ENCODE measurements at places on chromosomes 3 and 15.

DNA sequence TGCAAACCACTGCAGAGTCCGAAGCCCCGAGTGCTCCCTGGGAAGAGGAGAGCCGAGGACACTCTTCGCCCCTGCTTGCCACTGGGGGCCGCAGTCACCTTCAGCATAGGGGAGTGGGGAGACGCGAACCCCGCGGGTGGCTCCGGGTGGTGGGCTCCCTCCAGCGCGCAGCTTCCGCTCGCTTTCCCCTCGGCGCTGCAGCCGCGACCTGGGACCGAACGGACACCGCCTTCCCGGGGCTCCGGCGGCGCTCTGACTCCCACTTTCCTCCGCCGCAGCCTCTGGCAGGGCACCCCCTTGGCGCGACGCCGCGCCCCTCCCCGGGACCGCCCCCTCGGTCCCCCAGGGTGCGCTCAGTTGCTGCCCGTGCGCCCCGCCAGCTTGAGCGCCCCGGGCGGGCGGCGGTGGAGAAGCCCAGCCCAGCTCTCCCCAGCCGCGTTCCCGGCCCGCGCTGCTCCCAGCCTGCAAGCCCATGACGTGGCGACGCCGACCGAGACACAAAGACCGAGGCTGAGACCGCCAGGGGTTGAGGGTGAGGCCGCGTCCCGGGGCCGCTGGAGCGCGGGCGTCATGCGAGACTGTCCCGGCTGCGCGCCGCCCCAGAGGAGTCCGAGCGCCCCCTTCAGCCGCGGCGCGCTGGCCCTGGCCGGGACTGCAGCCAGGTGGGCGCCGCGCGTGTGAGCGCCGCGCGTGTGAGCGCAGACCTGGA is at the start of gene MINAR1:
Gene MINAR1 (plus strand): TSS at position 701 of the 709 bp plus-strand sequence. CDS start 23,812 bp downstream, outside the sequence.
- DNase-seq, result peak; percentile 14

GRCh38 chr15:79849789-79850188 is 47.0 kb downstream of the MTHFS start:
- no peak for DNase-seq

GRCh38 chr3:142844339-142844977 is 44.4 kb downstream of the PCOLCE2 start:
- no peak for DNase-seq

GRCh38 chr15:64905119-64905831 is 6.4 kb upstream of the ANKDD1A start:
- peak; percentile 65 for DNase-seq

GRCh38 chr3:132964266-132964665 is 73.9 kb upstream of the TMEM108 start:
- DNase-seq, result no peak

GRCh38 chr3:49341996-49342395 is 2.1 kb upstream of the USP4 start:
- DNase-seq, result no peak

GRCh38 chr3:45258317-45258716 is 32.2 kb upstream of the TMEM158 start:
- DNase-seq, result no peak

DNA sequence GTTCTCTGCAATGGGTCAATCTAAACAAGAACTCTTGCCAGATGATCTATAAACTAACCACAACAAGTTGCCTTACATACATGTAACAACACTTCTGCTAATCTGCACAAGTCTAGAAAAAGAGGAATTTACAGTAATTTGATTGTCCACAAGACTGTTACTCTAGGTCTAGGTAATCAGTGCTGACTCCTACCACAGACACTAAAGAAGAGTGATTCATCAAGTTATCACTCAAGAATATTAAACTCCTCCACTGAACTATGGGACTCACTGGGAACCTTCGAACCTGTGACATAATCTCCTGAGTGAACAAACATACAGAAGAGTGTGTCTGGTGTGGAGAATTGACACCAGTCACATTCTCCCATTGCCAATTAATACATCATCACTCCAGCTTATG is 138.3 kb downstream of the ANXA2 start:
- no peak for DNase-seq

DNA sequence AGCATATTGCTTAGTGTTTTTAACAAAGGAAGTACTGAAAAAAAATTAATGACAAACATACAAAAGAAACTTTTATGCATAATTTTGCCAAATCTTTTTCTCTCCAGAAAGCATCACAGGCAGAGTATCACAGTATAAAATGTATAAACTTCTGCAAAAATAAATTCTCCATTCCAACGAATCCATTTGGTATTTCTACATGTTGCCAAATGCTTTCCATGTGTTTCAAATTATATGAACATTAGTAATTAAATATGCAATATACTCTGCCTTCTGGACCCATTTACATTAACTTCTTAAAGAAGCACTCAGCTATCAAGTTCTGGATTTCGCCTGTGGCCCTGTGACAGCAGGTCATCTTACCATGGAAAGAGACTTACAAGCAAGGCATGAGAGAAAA is 189.1 kb upstream of the ALCAM start:
- DNase-seq, result no peak

GRCh38 chr15:91912336-91912735 is 58.8 kb downstream of the SLCO3A1 start:
- no peak for DNase-seq
